ENCODE measurements at places on chromosomes 16 and 17.

DNA sequence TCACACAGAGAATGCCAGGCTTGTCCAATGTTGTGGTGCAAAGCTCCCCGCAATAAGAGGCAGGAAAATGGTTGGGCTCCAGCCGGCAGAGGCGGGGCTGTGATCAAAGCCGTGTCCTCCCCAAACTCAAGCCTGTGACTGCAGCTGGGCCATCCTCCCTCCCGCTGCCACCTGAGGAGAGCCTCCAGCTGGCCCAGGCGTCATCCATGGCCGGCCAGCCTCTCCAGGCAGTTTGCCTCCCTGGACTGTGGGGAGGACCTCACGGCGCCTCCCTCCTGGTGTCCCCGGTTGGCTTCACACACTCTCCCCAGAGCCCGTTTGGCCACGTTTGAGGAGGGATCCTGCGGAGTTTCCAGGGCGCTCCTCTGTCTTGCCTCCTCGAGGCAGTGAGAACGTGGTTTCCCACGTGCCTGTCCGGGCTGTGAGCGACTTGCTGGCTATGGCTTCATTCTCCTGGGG, 134.1 kb downstream of the IRF8 start:
- DNase-seq: no peak

DNA sequence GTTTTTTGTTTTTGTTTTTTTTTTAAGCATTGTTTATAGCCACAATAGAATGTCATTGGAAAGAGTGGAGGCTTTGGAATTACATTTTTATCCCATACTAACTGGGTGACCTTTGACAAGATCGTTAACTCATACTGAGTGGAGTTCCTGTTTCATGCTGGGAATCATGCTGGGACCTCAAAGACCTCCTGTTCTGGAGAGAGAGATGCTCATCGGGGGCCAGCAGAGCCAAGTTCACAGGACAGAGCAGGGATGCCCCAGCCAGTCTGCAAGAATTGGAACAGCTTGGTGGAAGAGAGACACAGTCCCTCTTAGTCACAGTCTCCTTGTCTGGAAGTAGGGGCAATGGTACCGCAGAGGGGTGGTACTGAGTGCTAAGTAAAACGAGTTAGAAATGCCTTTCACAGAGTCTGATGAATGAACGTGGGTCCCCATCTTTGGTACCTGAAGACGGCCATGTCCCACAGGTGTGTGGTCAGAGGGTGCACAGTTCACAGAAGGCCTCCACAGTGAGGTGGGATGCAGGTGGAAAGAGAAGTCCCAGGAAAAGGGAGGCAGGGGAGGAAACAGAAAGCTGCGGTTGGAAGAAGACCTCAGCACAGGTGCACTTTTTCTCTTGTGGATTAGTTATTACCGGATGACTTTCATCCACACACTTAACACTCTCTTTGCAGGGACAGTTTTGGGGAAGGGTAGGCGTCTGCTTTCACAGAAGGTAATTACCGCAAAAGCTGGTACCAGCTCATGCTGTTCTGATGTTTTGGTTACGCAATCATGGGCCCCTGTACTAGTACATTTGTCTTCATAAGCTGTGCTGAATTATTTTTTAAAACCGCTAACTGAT, 147.8 kb downstream of the PRKCA start:
- DNase-seq: no peak

DNA sequence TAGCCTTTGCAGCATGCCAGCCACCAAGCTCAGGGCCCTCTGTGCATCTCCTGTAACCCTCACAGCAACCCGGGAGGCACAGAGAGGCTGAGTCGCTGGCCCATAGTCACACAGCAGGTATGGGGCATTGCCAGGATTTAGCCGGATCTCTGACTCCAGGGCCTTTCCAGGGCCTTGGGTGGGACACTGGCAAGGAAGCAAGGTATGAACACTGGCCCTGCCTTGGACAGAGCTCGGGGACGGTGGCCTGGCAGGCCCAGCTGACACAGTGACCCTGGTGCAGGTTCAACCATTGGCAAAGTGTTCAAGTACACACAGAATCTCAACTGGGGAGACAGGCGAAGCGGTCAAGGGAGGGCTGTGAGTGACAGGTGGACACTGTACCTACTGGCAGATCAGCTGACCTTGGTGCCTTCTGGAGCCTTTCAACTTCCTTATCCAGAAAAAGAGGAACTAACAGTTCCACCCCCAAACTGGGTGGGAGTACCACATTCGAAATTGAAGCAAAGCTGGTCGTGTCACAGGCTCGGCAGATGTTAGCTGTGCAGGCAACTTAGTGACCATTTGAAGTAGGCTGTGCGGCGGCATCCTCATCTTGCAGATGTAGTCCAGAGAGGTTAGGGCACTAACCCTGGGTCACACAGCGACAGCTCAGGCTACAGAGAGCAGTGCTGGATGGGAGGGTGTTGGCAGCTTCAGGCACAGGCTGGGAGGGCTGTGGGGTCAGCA, 287.4 kb downstream of the SEC14L1 start:
- DNase-seq: no peak

DNA sequence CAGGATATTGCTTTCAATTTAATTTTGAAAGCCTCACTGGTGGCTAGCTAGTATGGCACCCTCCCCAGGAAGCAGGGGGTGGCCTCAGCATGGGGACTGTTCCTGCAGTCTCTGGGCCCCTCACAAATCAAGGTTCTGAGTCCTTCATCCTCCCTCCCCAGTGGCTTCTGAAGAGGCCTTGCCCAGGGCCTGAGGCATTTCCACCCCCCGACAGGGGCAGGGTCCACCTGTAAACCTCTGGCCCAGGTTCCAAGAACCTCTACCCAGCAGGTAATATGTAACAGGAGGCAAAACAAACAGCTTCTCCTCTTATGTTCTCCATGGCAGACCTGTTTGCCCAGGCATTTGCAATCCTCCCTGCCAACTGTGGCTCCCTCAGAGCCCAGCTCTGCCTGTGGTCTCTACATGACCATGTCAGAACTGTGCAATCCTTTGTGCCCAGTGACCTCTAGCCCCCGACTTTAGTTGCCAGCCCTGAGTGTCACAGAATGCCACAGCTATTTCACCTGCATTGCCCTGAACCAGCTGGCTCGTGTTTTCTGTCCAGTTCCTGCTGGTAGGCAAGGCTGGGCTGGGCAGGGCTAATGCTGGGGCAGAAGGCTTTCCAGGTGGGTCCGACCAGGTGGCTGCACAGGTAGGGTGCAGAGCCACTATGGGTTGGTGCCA, 14.3 kb downstream of the ACSF2 start:
- DNase-seq: no peak

- DNase-seq: no peak
Measured at GRCh38 chr16:66137853-66138252, 228.6 kb upstream of the CDH5 start.

- DNase-seq: peak; percentile 73
Measured at GRCh38 chr17:63476854-63477479, at the start of gene ACE. ACE (plus strand) TSS chr17:63477061; CDS start chr17:63477095, 34 bp downstream.

DNA sequence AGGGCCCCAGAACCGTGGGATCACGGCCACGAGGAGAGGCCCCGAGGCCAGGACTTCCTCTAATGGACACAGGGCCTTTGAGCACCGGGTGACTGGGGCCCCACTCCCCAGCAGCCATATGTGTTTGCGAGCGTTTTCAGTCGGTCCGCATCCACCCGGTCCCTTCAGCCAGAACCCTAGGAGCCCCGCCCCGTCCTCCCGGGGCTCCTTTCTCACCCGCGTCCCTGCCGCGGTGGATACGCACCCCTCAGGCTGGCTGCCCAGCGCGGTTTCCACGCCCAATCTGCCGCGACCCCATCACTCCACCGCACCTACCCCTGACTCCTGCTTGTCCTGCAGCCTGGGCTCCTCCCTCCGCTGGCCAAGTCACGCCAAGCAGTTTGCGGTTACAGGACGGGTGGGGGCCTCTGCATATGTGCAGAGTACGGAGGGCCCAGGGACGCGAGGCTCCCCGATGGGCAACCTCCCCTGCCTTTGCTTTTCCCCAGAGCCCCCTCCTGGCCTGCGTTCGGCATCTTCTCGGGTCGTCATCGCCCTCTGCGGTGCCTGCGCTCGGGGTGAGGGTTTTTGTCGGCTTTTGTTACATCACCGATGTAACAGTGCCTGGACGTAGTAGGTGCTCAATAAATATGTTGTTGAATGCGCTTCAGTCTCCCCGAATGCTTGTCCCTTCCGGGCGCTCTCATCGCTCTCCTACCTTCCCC, 1.0 kb upstream of the TTYH2 start:
- DNase-seq: no peak

DNA sequence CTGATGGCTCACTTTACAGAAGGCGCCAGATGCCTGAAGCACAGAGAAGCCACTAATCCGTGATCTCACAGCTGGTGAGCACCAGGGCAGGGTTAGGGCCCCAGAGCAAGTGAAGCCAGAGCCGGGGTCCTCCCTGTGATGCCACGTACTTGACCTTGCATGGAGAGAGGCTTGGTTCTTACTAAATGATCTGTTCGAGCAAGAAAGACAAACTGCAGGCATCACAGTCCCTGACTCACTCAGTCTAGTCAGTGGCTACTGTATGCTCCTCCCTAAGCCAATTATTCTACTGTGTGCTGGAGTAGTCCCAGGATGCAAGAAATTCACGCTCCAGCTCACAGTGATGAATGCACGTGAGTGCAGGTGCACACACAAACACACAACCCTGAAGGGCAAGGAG, 55.4 kb downstream of the SDK2 start:
- DNase-seq: no peak

- DNase-seq: no peak
Measured at GRCh38 chr16:27795992-27796614, 246.2 kb downstream of the KATNIP start.

- DNase-seq: no peak
Measured at GRCh38 chr16:11632455-11632939, 35.8 kb upstream of the SNN start.

- no peak for DNase-seq
Measured at GRCh38 chr17:78864117-78864516, 23.5 kb upstream of the USP36 start.

DNA sequence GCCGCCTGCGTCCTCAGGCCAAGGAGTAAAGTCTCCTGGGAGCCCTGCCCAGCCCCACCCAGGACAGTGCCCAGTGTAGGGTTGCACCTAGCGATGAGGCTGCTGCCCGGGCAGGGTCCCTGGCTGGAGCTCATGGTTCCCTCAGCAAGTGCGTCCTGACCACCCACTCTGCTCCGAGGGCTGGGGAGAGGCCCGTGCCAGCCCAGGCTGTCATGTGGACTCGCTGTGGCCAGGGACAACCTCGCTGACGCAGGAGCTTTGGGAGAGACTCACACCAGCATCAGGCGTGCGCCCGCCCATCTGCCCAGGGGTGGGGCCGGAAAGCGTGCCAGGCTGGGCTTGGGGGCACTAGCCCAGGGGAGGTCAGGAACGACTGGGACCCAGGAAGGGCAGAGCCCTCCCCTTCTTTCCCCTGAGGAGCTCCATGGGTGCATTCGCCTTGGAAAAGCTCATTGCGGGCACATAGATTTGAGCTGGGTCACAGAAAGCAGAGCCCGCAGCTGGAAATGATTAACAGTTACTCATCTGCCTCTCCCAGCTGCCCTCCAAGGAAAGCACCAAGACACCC, 19.7 kb downstream of the DPEP1 start:
- DNase-seq: no peak

GRCh38 chr16:3824121-3824795, 56.3 kb downstream of the CREBBP start:
- no peak for DNase-seq

DNA sequence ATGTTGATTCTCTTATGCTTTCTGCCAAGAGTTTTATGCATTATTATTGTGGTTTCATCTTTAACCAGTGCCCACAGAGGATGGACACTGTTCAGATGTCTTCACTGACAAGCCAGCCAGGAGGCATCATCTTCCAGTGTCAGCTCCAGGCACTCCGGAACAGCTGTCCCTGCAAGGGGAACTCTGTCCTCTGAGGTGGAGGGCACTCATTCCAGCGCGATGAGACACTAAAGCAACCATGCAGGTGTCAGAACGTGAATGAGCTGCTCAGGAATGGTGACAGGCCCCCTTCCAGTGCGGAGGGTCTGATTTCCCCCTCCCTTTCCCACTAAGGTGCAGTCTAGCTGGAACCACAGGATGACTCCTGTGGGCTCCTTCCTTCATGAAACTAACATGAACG, 117.5 kb downstream of the NOG start:
- DNase-seq: no peak

DNA sequence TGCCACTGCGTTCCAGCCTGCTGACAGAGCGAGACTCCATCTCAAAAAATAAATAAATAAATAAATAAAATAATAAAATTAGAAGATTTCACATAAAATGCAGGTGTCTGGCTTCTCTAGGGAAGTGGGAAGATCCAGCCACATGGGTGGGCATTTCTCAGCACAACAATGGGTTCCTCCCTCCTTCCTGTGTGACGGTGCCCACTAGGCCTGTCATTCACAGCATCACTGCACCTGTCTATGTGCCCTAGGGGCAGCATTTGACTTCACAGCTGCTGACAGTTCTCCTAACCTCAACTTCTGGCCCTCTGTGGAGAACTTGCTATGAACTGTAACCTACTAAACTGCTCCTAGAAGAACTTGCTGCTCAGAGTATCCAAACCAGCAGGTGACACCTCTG, 3.0 kb downstream of the ABHD15 start:
- DNase-seq: no peak

DNA sequence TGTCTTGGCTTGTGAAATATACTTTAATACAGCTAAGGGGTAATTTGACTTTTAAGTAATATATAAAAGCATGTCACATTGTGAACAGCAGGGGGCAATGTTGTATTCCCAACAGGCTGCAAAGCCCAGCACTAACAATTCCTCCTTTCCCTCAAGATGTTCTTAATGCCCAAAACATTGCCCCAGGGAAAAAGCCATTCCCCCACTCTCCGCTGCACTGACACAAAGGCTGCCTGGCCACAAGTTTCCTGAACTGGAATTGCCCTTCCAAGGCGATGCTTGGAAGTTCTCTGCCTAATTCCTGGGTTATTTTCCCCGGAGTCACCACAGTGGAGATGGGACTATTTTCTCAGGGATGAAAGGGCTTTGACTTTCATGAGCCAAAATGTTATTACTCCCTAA, 27.2 kb downstream of the CLEC16A start:
- DNase-seq: peak; percentile 75

GRCh38 chr16:86231996-86232350, 278.4 kb upstream of the FOXF1 start:
- no peak for DNase-seq

GRCh38 chr17:61122326-61122913, 277.2 kb upstream of the TBX2 start:
- DNase-seq: no peak

DNA sequence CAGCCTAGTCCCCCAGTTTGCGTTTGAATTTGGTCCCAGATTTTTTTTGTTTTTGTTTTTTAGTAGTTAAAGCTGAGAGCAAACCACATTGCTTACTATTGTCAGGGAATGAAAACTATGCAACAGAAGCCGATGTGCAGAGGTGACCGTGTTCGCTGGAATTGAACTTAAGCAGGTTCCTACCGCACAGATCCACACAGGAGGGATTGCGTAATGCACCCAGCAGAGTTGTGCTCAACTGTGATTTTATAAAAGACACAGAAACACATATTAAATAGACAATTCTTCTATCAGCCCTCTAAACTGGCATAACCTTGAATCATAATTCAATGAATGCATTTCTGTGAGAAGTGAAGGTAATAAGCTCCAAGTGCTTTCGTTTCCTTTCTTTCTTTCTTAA, 443.0 kb downstream of the WWOX start:
- no peak for DNase-seq
